ENCODE measurements at places on chromosomes 4 and X. TPM values are rescaled to one million over a fixed set of nuclear protein-coding genes. Genes with fewer than 3 reads are reported as not detected.

NEUROG2 gene
- total RNA-seq: not detected

RUFY3 gene
- total RNA-seq: 36.2 TPM

HAND2 gene
- not detected for total RNA-seq

HTRA3 gene
- not detected for total RNA-seq

MCUB gene
- total RNA-seq: 146 TPM

HHIP gene
- total RNA-seq: not detected

SYTL5 gene
- total RNA-seq: not detected

FAM9B gene
- total RNA-seq: not detected

MAGED4B gene
- 15.5 TPM for total RNA-seq

CITED1 gene
- not detected for total RNA-seq

CNOT6L gene
- total RNA-seq: 225 TPM

CENPE gene
- 1.5 TPM for total RNA-seq

P2RY8 gene
- total RNA-seq: 195 TPM

ARHGAP36 gene
- not detected for total RNA-seq

PNMA6F gene
- not detected for total RNA-seq

CCDC158 gene
- total RNA-seq: not detected

Data from CD4-positive, alpha-beta memory T cell (primary cell).